Immature natural killer cell (primary cell): ENCODE measurements at places on chromosomes 6 and 20. TPM values are rescaled to one million over a fixed set of nuclear protein-coding genes. Genes with fewer than 3 reads are reported as not detected.

TSHZ2 gene
- not detected for polyA plus RNA-seq

ZNF165 gene
- 0.35 TPM for polyA plus RNA-seq

NMBR gene
- not detected for polyA plus RNA-seq

ACTL10 gene
- 3.4 TPM for polyA plus RNA-seq

APOM gene
- polyA plus RNA-seq: 3.9 TPM

WFDC2 gene
- polyA plus RNA-seq: not detected

NKAIN2 gene
- not detected for polyA plus RNA-seq

DNA sequence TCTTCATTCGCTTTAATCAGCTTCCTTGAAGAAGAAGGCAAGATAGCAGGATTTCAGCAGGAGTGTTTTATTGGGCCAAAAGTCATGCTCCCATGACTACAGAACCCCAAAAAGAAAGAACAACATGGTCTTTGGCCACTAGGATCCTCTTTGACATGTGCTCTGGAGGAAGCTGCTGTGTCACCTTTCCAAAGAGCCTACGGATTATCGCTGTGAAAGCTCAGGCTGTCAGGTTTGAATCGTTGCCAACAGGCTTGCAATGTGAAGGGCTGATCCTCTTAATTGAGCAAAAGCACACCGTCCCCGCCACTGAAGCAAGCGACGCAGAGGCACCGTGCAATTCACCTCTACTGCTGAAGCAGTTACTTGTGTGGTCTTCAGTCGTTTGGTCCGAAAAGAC lies 29.0 kb downstream of the MYLIP start:
- peaks cover 22% of the 10 kb centered on the region for H3K4me1 ChIP-seq
- peaks cover 3% of the 10 kb centered on the region for H3K36me3 ChIP-seq
- H3K4me3 ChIP-seq: no peak overlapping the region
- H3K27me3 ChIP-seq: no peaks in the 10 kb centered on the region
- H3K27ac ChIP-seq: no peak overlapping the region
- DNase-seq: no peak

- peaks cover 59% of the 10 kb centered on the region for H3K4me1 ChIP-seq
- no peaks in the 10 kb centered on the region for H3K36me3 ChIP-seq
- peak overlapping the region; percentile 73 for H3K4me3 ChIP-seq
- peak; percentile 65 for DNase-seq
- no peaks in the 10 kb centered on the region for H3K27me3 ChIP-seq
- H3K27ac ChIP-seq: peak overlapping the region; percentile 95
These were observed 28.1 kb upstream of the PAQR8 start for GRCh38 chr6:52333840-52334200.

DNA sequence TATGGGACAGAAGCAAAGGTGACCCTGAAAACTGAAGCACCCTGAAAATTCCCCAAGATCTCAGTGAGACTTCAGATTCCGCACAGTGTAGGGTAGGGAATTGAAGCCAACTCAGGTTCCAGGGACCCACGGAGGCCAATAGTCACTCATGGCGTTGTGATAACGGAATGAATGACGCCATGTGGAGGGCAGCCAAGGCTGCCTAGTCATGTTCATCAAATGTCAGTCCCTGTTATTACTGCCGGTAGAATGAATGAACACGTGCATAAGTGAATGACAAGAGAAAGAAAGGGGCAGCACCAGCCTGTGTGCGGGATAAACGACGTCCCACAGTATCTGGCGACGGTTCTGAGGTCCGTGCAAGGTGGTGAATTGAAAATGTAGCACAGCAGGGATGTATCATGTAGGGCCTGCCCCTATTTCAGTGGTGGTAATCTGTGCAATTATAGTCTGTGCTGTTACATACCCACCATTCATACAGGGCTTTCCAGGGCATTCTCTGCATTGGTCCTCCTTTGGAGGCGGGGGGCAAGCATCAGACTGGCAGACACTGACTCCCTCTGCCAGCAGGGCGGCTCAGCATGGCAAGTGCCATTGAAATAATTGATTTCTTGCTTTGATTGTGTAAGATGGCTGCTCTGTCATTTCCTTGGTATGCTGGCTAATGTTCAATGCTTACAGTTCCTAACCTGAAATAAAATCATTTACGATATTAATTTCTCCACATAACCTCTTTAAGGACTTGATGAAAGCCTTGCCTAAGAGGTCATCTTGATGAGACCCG lies 386.9 kb downstream of the CDH4 start:
- H3K36me3 ChIP-seq: no peaks in the 10 kb centered on the region
- no peak overlapping the region for H3K27ac ChIP-seq
- H3K4me1 ChIP-seq: no peaks in the 10 kb centered on the region
- no peak overlapping the region for H3K4me3 ChIP-seq
- no peak for DNase-seq
- peaks cover 6% of the 10 kb centered on the region for H3K27me3 ChIP-seq

DNA sequence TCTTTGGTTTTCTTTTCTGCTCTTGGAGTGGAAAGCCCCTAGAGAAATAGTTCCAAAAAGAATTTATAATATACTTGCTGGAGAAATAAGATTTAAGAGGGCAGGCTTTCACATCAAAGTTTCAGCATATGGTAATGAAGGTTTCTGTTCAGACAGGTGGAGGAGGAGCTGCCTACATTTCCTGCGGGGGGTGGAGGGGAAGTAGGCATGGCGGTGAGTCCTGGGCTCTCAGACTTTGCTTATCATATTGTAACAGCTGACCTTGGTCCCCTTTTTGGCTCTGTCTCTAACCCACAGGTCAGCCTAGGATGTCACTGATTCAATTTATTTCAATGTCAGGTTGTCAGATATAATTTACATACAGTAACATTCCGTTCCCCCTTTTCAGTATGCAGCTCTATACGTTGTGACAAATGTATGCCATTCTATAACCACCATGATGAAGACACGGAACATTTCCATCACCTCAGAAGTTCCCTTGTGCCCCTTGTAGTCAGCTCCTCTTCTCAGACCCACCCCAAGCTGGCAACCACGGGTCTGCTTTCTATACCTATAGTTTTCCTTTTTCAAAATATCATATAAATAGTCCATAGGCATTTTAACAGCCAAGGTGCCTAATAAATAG lies 77.6 kb upstream of the GGTLC1 start:
- DNase-seq: peak; percentile 10
- H3K4me1 ChIP-seq: peaks cover 11% of the 10 kb centered on the region
- peak overlapping the region; percentile 37 for H3K27ac ChIP-seq
- H3K27me3 ChIP-seq: peaks cover 5% of the 10 kb centered on the region
- peak overlapping the region; percentile 74 for H3K4me3 ChIP-seq
- peaks cover 9% of the 10 kb centered on the region for H3K36me3 ChIP-seq

DNA sequence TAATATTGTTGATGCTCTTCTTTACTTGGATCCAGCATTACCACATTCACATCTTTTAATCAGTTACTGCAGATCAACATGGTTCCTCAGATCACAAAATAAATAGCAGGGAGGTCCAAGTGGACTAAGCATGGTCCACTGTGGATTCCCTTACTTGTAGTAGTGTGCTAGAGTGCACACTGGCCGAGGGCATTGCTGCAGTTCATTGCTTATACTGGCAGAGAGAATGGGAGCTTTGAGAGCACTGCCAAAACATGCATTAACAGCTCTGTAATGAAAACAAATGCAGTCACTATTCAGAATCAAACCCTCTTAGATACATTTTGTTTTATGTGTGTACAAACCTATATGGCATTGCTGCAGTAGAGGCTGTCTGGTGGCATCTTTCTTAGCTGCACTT lies 471.5 kb downstream of the CD109 start:
- no peaks in the 10 kb centered on the region for H3K36me3 ChIP-seq
- H3K4me1 ChIP-seq: no peaks in the 10 kb centered on the region
- H3K4me3 ChIP-seq: no peak overlapping the region

- no peaks in the 10 kb centered on the region for H3K36me3 ChIP-seq
- H3K4me3 ChIP-seq: no peak overlapping the region
- no peak for DNase-seq
These were observed 70.8 kb downstream of the BMP2 start for GRCh38 chr20:6838181-6838826.

DNA sequence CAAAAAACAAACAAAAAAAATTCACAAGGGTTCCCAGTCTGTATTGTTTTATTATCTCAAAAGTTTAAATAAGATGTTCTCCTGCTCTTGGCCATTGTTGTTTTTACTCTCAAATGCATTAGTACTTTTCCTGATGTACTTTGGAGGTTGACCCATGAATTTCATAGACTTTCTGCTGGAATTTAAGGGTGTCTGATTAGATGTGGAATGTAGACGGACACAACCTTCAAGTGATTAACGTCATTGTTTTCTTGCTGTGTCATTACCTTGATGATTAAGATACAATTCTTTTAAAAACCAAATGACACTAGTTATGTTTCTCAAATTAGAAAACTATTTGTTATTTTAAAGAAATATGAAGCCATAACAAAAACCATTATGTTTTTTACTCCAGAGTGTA lies 421.4 kb upstream of the RUNX2 start:
- H3K4me1 ChIP-seq: no peaks in the 10 kb centered on the region
- no peak for DNase-seq
- no peak overlapping the region for H3K27ac ChIP-seq
- peaks cover 11% of the 10 kb centered on the region for H3K36me3 ChIP-seq
- H3K27me3 ChIP-seq: no peaks in the 10 kb centered on the region

- H3K4me1 ChIP-seq: no peaks in the 10 kb centered on the region
- H3K27me3 ChIP-seq: peaks cover 11% of the 10 kb centered on the region
- DNase-seq: no peak
These were observed 36.3 kb upstream of the LRRC1 start for GRCh38 chr6:53758496-53758895.

- peaks cover 57% of the 10 kb centered on the region for H3K4me1 ChIP-seq
- peaks cover 3% of the 10 kb centered on the region for H3K27me3 ChIP-seq
- peak; percentile 33 for DNase-seq
- H3K27ac ChIP-seq: peak overlapping the region; percentile 95
- no peaks in the 10 kb centered on the region for H3K36me3 ChIP-seq
- peak overlapping the region; percentile 74 for H3K4me3 ChIP-seq
These were observed 35.8 kb downstream of the DTNBP1 start for GRCh38 chr6:15626878-15627674.

- H3K36me3 ChIP-seq: no peaks in the 10 kb centered on the region
- H3K27me3 ChIP-seq: peaks cover 4% of the 10 kb centered on the region
- no peak for DNase-seq
- H3K4me3 ChIP-seq: no peak overlapping the region
- no peak overlapping the region for H3K27ac ChIP-seq
- H3K4me1 ChIP-seq: peaks cover 1% of the 10 kb centered on the region
These were observed 52.7 kb downstream of the PYGB start for GRCh38 chr20:25300496-25301170.

- DNase-seq: no peak
- peaks cover 5% of the 10 kb centered on the region for H3K36me3 ChIP-seq
- H3K27ac ChIP-seq: no peak overlapping the region
- H3K4me3 ChIP-seq: no peak overlapping the region
- no peaks in the 10 kb centered on the region for H3K27me3 ChIP-seq
These were observed 153.6 kb downstream of the GMPR start for GRCh38 chr6:16392010-16392409.

- no peaks in the 10 kb centered on the region for H3K27me3 ChIP-seq
- H3K4me1 ChIP-seq: peaks cover 8% of the 10 kb centered on the region
- no peak overlapping the region for H3K4me3 ChIP-seq
- H3K36me3 ChIP-seq: peaks cover 9% of the 10 kb centered on the region
- H3K27ac ChIP-seq: peak overlapping the region; percentile 9
These were observed 52.9 kb downstream of the ATP9A start for GRCh38 chr20:51715163-51715855.

DNA sequence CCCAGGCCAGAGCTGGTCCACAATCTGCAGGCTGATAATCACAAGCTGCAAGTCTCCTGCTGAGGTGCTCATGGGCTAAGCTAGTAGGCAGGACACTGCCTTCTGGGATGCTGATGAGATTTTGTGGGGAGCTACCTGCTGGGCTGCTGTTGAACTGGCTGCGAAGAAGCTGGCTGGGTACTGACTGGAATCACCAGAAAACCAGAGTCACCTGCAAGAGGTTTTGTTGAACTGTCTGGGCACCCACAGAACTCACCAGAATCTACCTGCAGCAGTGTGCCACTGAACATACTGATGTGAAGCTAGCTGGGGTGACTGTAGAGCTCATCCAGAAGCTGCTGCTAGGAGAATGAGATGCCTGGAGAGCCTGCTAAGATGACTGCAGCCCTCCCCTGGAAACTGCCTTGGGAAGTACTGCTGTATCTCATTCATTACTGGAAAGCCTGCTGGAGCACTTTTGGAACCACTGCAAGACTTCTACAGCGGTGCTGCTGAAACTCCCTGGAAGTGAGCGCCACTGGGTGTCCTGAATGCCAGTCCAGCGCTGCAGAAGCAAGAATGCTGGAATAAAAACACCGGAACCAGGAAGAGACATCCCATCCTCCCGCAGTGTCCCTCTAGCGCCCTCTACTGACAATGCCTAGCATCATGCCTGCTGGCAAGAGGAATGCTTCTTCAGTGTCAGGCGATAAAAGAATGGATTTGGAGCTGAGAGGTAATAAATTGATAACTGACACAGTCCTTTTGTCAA lies 64.9 kb upstream of the ARHGAP18 start:
- H3K4me3 ChIP-seq: no peak overlapping the region
- peaks cover 3% of the 10 kb centered on the region for H3K27me3 ChIP-seq
- no peaks in the 10 kb centered on the region for H3K4me1 ChIP-seq
- H3K27ac ChIP-seq: no peak overlapping the region

DNA sequence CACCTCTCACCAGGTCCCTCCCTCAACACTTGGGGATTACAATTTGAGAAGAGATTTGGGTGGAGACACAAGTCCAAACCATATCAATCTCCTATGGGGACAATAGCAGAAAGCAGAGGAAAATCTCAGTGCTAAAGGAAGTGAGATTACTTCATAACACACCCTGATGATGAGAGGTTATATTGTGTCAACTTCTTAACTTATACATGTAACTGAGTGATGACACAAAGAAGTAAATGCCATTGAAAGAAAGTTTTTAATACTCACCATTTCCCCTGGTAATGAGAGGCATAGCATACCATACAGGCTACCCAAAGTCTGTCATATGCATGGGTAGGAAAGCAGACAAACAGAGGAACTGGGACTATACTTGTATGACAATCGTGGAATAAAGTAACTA lies 137.2 kb downstream of the MMUT start:
- no peaks in the 10 kb centered on the region for H3K4me1 ChIP-seq
- no peak overlapping the region for H3K4me3 ChIP-seq
- no peaks in the 10 kb centered on the region for H3K27me3 ChIP-seq
- H3K36me3 ChIP-seq: no peaks in the 10 kb centered on the region
- no peak for DNase-seq

- H3K36me3 ChIP-seq: no peaks in the 10 kb centered on the region
- H3K27ac ChIP-seq: no peak overlapping the region
- no peak for DNase-seq
- peaks cover 14% of the 10 kb centered on the region for H3K27me3 ChIP-seq
These were observed 28.0 kb downstream of the RING1 start for GRCh38 chr6:33236328-33236727.

- no peak overlapping the region for H3K4me3 ChIP-seq
- peaks cover 2% of the 10 kb centered on the region for H3K27me3 ChIP-seq
- H3K27ac ChIP-seq: peak overlapping the region; percentile 34
- peaks cover 30% of the 10 kb centered on the region for H3K4me1 ChIP-seq
- peaks cover 3% of the 10 kb centered on the region for H3K36me3 ChIP-seq
These were observed 164.4 kb downstream of the TMEM242 start for GRCh38 chr6:157158897-157159296.

DNA sequence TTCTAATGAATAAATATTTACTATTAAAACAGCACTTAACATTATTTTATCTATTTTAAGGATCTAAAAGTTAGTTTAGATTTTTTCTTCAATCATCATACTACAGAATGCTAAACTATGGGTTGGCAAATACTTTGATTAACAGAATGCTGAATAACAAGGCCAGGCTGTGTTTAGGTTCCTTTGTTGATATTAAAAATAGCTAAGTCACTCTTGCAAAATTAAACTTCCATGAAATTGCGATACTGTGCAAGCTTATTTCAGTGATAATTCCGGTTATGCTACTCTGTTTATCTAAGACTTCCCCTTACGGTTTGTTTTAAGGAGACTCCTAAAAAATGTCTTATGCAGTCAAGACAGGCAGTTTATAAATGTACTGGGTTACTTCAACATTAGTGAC lies 2.8 kb downstream of the RNF24 start:
- peaks cover 10% of the 10 kb centered on the region for H3K27me3 ChIP-seq
- no peak overlapping the region for H3K4me3 ChIP-seq
- no peak for DNase-seq
- peaks cover 3% of the 10 kb centered on the region for H3K36me3 ChIP-seq
